ENCODE measurements at places on chromosomes 7 and 10. TPM values are rescaled to one million over a fixed set of nuclear protein-coding genes. Genes with fewer than 3 reads are reported as not detected.

DNA sequence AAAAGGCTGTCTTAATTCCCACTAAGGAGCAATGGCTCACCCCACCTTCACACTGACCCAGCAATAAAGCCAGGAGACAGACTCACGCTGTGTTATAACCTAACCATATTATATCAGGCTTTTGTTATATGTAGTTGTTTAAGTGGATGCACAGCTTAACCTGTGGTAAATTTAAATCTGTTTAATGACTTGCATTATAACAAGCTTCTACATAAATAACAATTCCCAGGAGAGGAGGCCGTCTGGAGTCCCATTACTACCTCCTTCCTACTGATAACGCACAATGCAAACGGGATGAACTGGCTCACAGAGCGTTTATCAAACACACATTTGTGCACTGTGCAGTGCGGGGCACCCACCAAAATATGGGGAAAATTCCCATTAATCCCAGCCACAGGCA lies 102.1 kb upstream of the MGMT start:
- DNase-seq, result no peak

DNA sequence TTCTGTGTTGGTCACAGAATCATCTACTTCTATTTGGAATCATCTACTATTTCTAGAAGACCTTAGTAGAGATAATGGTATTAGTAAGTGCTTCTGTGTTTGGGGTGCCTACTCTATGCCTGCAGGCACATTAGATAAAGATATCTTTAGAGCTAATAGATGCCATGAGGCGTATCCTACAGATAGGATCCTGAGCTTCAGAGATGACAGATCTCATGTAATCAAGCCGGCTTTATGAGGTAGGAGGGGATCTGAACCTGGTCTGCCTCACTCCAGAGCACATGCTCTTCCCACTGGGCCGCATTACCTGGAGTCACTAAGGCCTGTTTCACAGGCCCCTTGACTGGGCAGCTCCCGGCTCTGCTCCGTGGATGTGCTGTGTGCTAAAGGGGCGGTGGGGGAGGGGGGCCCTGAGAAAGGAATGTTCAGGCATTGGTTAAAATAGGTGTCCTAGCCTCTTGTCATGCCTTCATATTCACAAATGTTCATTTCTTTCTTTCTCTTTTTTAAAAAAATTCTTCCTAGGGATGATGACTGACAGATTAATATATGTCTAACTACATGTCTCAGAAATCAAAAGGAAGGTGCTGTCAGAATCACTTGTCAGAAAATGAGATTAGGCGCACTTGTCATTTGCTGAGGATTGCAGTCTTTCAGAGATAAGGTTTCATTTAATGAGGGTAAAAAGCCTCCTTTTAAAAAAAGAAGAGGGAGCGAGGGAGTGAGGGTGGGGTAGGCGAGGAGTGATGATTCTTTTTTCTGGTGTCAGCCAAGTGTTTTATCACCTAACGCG lies 458.0 kb upstream of the GALNT17 start:
- peak; percentile 65 for DNase-seq

The MSS51 gene
- polyA plus RNA-seq, result 0.95 TPM

GRCh38 chr7:155194382-155195140 lies 103.1 kb upstream of the INSIG1 start:
- no peak for DNase-seq

The SPDYE11 gene
- not detected for polyA plus RNA-seq

GRCh38 chr7:99460651-99461050 lies 5.3 kb downstream of the ATP5MF start:
- DNase-seq, result no peak

DNA sequence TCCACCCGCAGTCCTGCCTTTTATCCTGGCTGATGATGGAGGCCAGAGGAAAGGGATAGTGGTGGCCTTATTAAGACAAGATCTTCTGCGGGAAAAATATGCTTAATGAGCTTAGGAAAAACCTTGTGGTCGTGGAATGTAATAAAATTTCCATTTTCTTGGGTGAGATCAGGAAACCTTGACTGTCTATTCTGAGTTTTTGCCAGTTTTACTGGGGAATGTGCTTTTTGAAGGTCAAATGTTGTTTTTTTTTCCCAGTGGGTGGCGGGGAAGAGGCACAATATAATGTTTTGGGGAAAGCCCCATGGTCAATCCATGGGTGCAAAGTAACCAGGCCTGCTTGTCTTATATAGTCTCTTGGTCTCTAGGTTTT lies 118.5 kb downstream of the CREB5 start:
- DNase-seq, result no peak

The AMZ1 gene
- 0.15 TPM for polyA plus RNA-seq

- peak; percentile 64 for DNase-seq
Measured at GRCh38 chr10:110311357-110311949, 6.7 kb upstream of the SMNDC1 start.

- no peak for DNase-seq
Measured at GRCh38 chr7:130791746-130792145, 57.7 kb upstream of the KLF14 start.

DNA sequence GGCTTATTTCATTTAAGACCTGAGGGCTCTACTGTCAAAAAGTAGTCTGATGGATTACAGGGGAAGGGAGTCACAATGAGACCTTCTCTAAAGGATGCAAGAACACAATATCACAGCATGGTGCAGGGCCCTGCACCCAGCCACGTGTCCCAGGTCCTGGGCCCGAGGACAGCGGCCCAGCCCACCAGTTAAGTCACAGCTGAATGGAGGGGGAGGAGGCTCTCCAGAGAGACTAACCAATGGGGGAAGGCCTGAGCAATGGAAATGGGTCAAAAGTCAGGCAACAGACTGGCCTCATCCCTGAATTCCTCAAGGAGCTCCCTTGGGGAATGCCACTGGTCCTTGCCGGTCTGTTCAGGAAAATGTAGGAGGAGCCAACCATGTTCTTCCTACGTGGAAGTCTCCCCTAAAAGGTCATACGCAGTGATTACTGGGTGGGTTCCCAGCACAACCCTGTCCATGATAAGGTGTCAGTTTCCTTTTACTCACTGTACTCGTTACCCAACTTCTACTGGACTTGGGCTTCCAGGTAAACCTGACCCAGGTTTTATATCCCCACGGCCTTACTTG lies 28.3 kb downstream of the CCDC3 start:
- DNase-seq, result no peak

DNA sequence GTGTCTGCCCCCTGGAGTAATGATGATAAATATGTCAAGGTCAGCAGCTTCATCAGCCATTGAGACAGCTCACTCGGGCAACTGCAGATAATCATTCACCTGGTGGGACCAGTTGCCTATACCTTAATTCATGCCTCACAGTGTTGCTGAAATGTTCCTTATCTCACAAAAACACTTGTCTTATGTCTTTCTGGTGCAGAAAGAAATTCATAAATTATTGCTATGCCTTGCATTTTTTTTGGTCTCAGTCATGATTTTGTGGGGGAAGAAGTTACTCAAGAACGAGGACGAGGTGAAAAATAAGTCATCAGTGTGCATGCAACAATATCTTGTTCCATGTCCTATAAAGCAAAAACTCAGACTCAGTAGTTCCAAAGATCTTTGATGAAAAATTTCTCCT lies 16.0 kb downstream of the TRIL start:
- DNase-seq, result no peak

The FAM3C gene
- 111 TPM for polyA plus RNA-seq

DNA sequence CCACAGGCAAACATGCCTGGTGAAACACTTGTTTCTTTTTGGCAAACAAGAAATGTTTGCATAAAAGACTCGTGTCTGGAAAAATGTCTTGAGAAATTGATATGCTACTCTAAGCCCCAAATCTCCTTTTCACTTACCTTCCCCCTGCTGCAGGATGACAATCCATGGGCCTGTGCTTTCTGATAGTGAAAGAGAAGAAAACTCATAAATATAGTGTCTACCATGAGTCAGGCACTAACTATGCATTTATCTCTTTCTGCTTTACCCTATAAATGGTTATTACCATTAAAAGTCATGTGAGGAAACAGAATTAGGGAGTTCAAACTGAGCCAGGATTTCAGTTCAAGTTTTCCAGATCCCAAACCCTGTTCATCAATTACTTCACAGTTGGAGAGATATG lies 6.6 kb upstream of the TARP start:
- no peak for DNase-seq

The CARD11 gene
- polyA plus RNA-seq, result not detected

Measured in SK-N-SH (cell line).